GM12891 (cell line): ENCODE measurements at places on chromosomes 6 and 20.

DNA sequence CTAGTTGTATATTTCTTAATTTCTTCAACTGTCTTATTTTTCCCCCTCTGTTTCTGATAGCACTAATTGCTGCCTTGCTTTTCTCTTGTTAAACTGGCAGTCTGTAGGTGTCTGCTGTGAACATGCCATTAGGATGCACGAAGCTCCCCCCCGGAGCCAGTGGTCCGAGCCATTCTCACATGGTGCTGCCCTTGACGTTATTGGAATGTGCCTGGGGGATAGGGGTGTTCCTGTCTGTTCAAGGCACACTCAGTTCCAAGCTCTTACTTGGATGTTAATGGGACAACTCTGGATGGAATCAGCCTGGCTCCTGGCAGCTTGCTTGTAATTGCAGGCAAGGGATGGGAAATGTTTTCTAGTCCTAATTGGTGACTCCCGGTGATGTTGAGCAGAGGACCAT, 68.4 kb downstream of the RREB1 start:
- DNase-seq, result no peak

- DNase-seq, result no peak
Observed at GRCh38 chr6:91166271-91167046, 579.6 kb upstream of the MAP3K7 start.

DNA sequence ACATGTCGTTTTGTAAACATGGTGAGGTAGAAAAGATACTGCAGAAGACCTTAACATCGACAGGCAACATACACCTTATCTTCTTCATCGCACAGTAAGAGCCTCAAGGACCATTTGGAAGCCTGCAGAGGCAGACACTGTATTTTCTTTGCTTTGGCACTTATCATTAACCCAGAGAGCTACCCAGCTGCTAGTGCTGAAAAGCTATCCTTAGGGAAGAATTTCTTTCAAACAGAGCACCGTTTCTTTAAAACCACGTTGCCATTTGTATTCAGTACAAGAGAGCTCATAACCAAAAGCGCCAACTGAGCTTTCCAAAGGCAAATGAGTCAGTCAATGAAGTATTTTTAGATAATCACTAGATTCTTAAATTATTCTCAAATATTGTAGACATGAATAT, 306.6 kb downstream of the EPM2A start:
- no peak for DNase-seq

DNA sequence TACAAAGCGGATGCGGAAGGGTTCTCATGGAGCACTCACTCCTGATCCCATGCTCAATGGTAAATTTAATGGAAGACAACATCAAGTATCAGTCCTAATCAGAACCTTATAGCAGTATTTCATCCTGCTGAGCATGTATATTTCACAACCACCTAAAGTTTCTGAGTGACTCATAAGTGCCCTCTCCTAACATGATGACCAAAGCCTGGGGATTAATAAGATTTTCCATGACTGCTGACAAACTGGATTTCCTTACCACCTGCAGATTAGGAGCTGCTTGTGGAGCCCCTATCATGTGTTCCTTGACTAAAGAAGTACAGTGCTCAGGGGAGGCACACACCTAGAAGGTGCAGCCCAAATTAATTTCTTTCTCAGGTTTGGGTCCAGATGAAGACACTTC, 112.8 kb downstream of the INSM1 start:
- DNase-seq, result no peak

- no peak for DNase-seq
Observed at GRCh38 chr6:168362276-168362990, 42.9 kb upstream of the DACT2 start.

DNA sequence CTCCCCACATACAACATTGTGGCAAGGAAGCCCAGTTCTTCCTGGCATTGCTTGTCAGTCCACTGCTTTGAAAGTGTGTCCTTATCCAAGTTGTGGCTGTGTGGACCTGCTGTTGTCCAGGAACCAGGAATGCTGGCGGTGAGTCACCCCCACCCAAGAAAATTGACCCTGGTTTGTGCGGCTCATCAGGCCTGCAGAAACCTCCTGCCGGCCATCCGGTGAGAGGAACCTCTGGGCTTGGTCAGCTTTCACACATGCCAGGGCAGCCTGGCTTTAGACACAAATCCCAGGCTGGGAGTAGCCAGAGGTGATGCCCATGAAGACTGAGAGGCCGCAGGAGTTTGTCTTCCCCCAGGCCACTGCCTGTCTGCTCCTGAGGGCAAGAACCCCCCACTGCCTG, 223.6 kb downstream of the TTLL2 start:
- DNase-seq, result no peak
